ENCODE measurements at places on chromosomes 5 and 9.

GRCh38 chr5:34026089-34026761 lies 16.8 kb downstream of the C1QTNF3 start:
- DNase-seq: no peak

- no peak for DNase-seq
Measured at GRCh38 chr5:89473196-89473595, 590.2 kb upstream of the MEF2C start.

GRCh38 chr5:174982485-174982884 lies 258.1 kb downstream of the MSX2 start:
- no peak for DNase-seq

DNA sequence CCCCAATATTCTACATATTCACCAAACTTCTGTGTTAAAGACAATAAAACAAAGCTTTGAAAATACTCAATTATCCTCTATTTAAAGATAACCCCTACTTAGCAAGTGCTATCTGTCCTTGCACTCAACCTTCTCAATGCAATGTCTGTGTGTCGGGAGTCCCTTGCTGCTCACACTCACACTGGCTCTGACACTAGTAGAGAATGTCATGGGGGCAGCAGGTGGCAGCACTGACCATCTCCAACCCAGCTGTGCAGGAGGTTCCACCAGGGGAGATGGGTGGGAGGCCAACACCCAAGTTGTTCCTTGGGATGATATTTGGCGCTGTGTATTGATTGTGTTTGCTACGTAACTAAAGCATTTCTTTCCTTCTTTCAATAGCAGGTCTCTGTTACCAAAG lies 59.4 kb upstream of the SIMC1 start:
- DNase-seq: peak; percentile 6

- no peak for DNase-seq
Measured at GRCh38 chr9:26939955-26940711, 6.9 kb downstream of the PLAA start.

DNA sequence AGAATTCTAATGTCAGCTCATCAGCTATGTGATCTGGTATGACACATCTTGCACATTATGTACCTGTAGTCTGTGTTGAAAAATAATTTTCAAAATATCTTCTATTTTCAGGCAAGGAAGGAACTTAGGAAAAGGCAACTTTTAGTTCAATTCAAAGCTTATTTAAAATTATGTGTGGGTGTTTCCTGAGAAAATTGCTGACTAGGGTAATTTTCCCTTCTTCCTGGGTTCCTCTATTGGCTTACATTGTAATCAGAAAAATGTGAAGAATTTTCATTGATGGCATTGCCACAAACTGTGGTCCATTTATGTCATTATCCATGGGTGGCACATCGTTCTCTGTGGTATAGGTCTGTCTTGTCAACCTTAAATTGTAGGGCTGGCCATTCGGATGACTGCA lies 328.7 kb upstream of the SGCD start:
- no peak for DNase-seq

DNA sequence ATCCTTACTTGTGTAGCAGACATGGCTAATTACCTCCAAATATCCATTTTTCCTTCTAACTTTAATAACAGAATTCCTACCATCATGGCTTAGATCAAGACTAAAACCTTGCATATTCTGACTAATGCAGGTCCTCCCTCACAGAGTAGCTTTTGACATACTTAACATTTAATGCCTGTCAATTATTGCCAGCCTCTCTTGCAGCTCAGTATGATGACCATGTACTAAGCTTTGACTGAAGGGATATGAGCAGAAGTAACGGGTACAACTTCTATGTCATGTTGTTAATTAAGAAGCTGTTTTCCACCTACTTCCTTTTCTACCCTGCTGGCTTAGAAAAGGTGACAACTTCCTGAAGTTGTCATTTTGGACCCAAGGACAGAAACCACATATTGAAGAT lies 533.4 kb downstream of the PSAT1 start:
- no peak for DNase-seq

DNA sequence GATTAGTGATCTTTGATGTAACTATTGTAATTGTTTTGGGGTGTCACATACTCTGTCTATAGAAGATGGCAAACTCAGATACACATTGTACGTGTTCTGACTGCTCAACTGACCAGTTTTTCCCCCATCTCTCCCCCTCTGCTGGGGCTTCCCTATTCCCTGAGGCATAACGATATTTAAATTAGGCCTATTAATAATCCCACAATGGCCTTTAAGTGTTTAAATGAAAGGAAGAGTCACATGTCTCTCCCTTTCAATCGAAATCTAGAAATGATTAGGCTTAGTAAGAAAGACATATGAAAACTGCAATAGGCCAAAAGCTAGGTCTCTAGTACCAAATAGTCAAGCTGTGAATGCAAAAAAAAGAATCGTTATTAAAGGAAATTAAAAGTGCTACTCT lies 265.6 kb downstream of the TMEM232 start:
- no peak for DNase-seq

DNA sequence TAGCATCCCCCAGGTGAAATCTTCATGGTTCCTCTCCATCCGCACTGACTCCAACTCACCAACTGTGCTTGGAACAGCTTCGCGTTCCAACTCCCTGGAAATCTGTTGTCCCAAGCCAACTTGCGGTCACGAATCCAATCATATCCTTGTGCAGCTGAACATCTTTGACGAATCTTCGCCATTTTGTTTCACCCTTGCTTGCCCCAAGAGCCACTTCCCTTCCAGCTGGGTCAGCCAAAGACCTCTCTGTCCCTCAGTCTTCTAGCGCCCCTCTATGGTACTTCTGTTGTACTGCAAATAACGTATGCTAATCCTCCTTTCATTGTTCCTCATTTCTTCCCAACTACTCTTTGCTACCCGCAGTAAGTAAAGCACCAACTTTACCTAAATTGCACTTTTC lies 61.0 kb upstream of the TARS1 start:
- peak; percentile 35 for DNase-seq

GRCh38 chr5:109830955-109831502 lies 141.3 kb downstream of the MAN2A1 start:
- DNase-seq: no peak

DNA sequence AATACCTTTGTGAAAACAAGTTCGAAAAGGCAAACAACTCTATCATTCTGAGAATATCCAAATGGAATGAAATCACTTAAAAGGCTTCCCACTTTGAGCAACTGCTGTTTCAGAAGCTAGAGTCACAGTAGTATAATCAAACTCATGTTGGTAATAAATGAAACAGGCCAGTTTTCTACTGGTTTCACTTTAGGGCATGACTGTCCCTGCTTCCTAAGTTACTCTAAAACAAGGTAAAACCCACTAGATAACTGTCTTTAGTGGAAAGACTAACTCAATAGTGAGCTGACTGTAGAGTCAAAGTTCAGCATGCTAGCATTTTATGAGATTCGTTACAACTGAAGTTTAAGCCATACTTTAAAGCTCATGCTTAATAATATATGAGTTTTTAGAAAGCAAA lies 6.0 kb downstream of the CDC26 start:
- no peak for DNase-seq

DNA sequence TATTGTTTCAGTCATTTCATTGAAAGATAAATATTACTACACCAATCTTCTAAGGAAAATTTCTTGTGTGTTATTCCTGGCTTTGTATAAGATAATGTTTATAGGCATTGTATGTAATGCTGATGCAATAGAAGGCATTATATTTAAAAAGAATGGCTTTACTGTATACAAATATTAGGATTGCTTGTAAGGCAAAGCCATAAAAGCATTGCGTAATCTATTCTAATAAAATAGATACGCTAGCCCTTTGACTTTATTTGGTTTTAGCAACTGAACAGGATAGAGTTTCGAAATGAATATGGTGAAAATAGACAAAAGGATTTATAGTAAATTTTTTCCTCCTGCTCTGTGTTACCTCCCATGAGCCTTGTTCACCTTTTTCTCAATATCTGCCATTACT lies 5.5 kb upstream of the LYSMD3 start:
- DNase-seq: no peak

- DNase-seq: no peak
Measured at GRCh38 chr9:105359892-105360291, 87.9 kb upstream of the FSD1L start.

GRCh38 chr9:133098104-133098754 lies 22.8 kb downstream of the RALGDS start:
- no peak for DNase-seq

DNA sequence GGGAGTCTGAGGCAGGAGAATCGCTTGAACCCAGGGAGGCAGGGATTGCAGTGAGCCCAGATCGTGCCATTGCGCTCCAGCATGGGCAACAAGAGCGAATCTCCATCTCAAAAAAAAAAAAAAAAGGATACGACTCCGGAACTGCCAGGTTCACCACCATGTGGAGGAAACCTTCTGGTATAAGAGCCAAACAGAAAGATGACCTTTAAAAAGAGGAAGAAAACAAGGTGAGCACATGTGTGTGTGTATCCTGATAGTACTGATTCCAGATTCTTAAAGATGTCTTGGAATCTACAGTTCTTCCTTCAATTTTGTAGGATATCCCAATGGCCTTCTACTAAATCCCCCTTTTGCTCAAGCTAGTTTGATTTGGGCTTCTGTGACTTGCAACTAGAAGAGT lies 33.7 kb downstream of the FBXO10 start:
- DNase-seq: no peak

DNA sequence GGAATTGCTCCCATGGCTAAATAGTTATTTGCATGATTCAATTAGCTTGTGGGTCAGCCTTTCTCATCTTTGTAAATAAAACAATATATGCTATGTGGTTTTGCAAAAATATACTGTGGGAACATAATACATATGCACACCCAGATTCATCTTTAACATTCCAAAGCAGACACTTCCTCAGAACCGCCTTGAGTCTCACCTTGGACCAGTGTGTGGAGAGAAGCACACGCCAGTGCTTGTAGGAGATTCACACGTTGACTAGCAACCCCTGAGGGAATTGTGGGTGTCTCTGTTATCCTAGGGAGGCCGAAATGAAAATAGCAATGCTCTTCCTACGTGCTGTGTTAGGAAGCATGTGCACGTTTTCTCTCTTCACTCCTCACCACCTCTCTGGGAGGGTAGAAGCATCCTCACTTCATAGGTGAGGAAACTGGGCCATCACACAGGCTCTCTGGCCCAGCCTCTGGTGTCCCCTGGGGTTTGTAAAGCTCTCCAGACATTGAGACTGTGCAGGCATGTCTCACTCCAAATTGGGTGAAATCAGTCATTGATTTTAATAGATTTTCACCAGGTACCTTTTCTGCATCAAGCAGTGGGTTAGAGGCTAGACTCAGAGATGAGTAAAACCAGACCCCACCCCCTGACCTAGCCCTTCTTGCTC lies 221.7 kb downstream of the PBX3 start:
- no peak for DNase-seq

- no peak for DNase-seq
Measured at GRCh38 chr5:32508806-32509805, 64.6 kb upstream of the ZFR start.

DNA sequence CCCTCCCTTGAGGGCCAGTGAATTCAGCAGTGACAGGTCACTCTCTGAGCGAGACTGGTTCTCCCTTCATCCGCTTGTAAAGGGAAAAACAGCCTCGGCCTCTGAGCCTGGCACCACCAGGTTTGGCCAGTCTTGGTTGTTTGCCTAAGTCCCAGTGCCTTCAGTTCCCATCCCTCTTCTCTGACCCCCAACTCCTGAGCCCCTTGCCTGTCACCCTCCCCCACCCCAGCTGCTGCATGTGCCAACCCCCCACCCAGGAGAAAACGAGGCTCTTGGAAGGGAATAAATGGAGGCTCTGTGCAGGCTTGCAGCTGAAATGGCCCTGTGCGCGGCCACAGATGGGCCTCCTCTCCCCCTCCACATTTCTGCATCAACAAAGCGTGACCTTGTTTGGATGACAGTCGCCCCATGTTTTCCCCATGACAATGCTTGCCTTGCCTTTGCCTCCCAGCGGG lies 3.1 kb downstream of the URM1 start:
- DNase-seq: no peak

DNA sequence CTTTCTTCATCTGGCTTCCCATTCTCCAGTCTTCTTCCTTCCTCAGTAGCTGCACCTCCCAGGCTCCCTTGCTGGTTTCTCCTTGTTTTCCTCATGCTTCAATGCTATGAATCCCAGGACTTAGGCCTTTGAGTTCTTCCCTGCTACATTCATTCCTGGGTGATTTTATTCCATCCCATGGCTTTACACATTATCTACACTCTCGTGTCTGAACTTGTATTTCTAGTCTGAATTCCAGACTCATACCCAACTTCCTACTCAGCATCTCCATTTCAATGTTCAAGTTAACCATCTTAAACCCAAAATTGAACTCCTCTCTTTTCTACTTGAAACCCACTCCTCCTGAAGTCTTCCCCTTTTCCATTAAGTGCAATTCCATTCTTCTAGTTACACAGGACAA lies 20.0 kb downstream of the SLC24A2 start:
- DNase-seq: no peak

GRCh38 chr9:76526026-76526425 lies 67.0 kb downstream of the GCNT1 start:
- no peak for DNase-seq

DNA sequence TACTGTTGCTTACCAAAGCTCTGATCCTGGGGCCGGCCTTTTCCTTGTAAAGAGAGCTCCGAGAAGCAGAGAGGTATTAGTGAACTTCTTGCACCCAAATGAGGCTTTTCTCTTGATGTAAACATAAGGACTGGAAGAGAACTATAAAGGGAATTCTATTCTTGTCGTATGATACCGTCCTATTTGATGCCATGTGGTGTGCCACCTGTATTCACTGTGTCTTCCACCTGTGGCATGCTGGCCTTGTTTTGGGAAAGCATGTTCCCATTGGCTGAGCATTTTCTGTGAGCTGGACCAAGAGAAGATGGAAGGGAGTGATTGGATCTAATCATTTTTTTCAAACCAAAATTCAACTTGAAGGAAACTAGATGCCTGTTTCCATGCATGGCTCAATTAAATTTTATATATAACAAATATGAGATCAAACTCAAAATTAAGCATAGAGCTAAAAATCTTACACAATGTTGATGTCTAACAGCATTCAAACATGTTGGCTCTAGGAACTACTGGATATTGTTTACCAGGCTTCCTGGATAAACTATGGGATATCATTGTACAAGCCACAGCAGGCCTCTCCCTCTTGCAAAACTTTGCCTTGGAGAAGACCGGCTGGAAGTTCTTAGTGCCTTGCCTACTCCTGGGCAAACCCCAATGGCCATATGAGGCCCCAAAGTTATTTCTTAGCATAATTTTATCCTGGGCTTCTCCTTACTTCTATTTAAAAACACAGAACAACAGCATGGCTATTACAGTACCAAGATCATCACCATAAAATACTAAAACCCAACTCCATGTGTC lies 115.3 kb downstream of the TSSK1B start:
- DNase-seq: no peak

- peak; percentile 28 for DNase-seq
Measured at GRCh38 chr9:134335061-134335460, 8.8 kb downstream of the RXRA start.

- DNase-seq: no peak
Measured at GRCh38 chr5:124697933-124698591, 48.4 kb downstream of the ZNF608 start.

GRCh38 chr5:73796164-73797131 lies 170.5 kb downstream of the ARHGEF28 start:
- DNase-seq: peak; percentile 41

- DNase-seq: no peak
Measured at GRCh38 chr5:9015260-9015936, 530.5 kb downstream of the SEMA5A start.

GRCh38 chr5:15073453-15073852 lies 201.9 kb upstream of the ANKH start:
- peak; percentile 9 for DNase-seq

- DNase-seq: peak; percentile 44
Measured at GRCh38 chr5:157594675-157595459, 19.3 kb upstream of the ADAM19 start.

GRCh38 chr9:136687721-136688223 lies 515 bp upstream of the AGPAT2 start:
- no peak for DNase-seq
